Activated CD4-positive, alpha-beta memory T cell treated with anti-CD3 and anti-CD28 coated beads, Interleukin-2, amount 10 ng/mL, durations not matched to agents 7 days and 5 days (primary cell): ENCODE measurements at places on chromosomes 2 and 18. TPM values are rescaled to one million over a fixed set of nuclear protein-coding genes. Genes with fewer than 3 reads are reported as not detected.

The TMEM87B gene
- 24.0 TPM for total RNA-seq

The ZSWIM2 gene
- not detected for total RNA-seq

The CHRNG gene
- total RNA-seq, result not detected

The TBR1 gene
- total RNA-seq, result not detected

The PROC gene
- total RNA-seq, result not detected

The ALPP gene
- total RNA-seq, result not detected

- no peak for DNase-seq
- no peak overlapping the region for H3K27ac ChIP-seq
- H3K4me3 ChIP-seq, result no peak overlapping the region
- peaks cover 2% of the 10 kb centered on the region for H3K27me3 ChIP-seq
Measured at GRCh38 chr2:239730897-239731296, 294.2 kb downstream of the NDUFA10 start.

DNA sequence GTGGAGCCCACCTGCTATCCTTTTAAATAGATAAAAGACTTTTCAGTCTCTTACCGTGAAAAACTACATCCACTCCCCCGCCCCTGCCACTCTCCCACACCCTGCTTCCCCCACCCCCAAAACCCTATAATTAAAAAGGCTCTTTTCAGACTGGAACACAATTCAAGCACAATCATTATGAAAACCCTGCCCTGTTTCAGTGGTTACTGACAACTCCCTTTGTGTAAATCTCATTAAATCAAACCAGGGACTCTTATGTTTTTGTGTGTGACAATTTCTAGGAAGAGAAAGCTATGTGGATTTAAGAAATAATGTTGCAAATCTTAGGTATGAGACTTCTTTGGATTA, 21.0 kb upstream of the ZNF532 start:
- H3K4me3 ChIP-seq, result no peak overlapping the region
- no peak overlapping the region for H3K27ac ChIP-seq
- no peak for DNase-seq

DNA sequence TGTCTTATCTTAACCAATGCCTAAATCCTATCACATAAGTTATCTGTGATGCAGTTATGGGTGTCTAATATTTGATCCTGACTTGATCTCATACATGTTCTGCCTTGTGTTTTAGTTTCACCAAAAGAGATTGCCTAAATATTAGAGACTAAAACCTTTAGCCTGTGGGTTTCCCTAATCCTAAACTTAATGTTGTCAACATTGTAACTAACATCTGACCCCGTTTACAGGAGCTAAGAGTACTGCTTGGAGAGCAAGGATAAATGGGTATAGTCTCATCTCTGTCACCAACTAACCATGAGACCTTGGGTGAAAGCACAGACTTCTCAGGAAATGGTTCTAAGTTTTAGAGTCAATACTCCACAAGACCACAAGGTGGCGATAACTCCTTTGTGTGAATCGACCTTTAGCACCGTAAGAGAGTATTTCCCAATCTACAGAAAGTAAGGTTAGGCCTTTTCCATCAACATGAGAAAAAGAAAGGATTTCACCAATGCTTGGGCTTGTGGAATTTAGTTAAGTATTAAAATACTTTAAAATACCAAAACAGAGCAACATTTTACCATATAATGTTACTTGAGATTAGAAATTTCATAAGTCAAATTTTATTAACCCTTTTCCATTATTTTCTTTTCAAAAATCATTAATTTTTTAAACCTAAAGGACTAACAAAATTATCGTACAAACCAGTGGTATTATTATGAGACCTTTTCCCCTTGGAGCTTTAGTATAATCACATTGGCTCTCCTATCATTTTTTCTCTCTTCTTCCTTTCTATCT, 60.5 kb downstream of the G6PC2 start:
- H3K4me1 ChIP-seq, result peaks cover 18% of the 10 kb centered on the region
- peaks cover 5% of the 10 kb centered on the region for H3K27me3 ChIP-seq
- no peak overlapping the region for H3K4me3 ChIP-seq
- no peaks in the 10 kb centered on the region for H3K36me3 ChIP-seq

DNA sequence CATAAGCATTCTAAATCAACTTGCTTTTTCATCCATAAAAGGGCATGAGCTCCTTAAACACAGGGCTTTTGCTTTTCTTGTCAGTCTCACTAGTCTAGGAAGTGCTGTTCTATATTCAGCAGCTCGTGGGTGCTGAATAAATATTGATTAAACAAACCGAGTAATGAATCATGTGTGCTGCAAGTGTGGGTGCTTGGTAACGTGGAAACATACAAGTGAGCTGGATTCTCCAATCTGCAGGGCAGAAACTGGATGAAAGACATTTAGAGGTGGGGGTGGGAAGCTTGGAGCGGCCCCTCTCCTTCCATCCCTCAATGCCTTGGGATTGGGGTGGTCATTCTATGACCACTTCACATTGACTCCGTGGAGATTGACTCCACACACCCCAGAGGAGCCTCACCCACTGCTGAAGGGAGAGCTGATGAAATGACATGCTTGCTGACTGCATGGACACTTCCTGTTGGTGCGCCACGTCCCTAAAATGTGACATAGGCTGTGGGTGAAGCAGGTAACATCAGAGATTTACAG, 114.6 kb downstream of the DOCK10 start:
- peak overlapping the region; percentile 92 for H3K27ac ChIP-seq
- peak; percentile 83 for DNase-seq
- H3K4me1 ChIP-seq, result peaks cover 99% of the 10 kb centered on the region
- H3K4me3 ChIP-seq, result peak overlapping the region; percentile 46

DNA sequence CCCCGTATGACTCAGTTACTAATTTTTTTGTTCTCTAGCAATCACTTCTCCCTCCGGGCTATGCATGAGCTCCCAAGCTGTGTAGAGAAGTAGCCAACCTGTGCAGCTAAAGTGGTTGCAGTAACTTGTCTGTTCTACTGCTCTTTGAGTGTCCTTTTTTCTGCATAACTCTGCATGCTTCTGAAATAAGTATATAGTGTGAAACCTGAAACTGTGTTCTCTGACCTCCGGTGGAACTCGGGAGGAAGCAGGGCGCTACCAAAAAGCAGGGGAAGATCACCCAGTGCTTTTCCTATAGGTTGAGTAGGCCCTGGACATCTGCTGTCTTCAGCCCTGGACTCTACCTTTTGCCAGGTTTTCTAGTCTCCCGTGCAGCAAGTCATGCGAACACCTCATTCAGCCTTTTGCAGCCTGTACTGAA, 47.8 kb downstream of the PHLPP1 start:
- H3K36me3 ChIP-seq, result peaks cover 6% of the 10 kb centered on the region
- DNase-seq, result no peak
- no peak overlapping the region for H3K27ac ChIP-seq
- H3K27me3 ChIP-seq, result no peaks in the 10 kb centered on the region
- H3K4me3 ChIP-seq, result no peak overlapping the region

GRCh38 chr2:211457325-211457724, 900.9 kb downstream of the CPS1 start:
- H3K4me1 ChIP-seq, result no peaks in the 10 kb centered on the region
- H3K27me3 ChIP-seq, result no peaks in the 10 kb centered on the region
- no peaks in the 10 kb centered on the region for H3K36me3 ChIP-seq
- DNase-seq, result no peak
- H3K4me3 ChIP-seq, result no peak overlapping the region

DNA sequence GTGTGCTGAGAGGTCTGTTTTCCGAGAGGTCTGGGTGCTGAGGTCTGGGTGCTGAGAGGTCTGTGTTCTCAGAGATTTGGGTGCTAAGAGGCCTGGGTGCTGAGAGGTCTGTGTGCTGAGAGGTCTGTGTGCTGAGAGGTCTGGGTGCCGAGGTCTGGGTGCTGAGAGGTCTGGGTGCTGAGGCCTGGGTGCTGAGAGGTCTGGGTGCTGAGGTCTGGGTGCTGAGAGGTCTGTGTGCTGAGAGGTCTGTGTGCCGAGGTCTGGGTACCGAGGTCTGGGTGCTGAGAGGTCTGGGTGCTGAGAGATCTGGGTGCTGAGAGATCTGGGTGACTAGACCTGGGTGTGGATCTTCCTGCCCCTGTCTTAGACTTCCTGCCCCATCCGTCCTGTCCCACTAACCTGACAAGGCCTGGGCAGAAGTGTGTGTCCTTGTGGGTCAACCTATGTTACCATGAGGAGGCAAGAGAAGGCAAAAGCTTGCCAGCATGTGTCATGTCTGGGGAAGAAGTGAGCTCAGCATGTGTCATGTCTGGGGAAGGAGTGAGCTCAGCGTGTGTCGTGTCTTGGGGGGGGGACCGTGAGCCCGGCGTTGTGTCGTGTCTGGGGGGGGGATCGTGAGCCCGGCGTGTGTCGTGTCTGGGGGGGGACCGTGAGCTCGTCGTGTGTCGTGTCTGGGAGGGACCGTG, 69.3 kb downstream of the KCNG2 start:
- DNase-seq, result no peak
- H3K36me3 ChIP-seq, result no peaks in the 10 kb centered on the region
- H3K27ac ChIP-seq, result no peak overlapping the region
- H3K4me1 ChIP-seq, result no peaks in the 10 kb centered on the region
- no peak overlapping the region for H3K4me3 ChIP-seq

DNA sequence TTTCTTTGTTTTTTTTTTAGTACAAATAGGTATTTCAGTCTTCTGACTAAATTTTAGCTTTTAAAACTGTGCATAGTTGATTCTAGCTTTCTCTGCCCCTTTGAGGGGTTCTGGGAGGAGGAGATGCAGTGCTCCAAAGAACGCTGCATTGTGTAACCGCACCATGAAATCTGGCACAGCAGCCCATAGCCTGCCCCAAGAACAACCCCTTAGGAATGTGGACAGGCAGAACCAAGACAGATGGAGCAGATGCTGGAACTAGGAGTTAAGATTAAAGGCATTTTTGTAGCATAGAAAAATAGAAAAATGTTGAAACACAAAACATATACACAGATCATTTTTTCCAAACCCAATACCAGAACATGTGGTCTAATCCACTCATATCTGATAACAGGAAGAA, 187.5 kb downstream of the SCG2 start:
- no peaks in the 10 kb centered on the region for H3K27me3 ChIP-seq
- no peak for DNase-seq
- no peaks in the 10 kb centered on the region for H3K36me3 ChIP-seq
- no peaks in the 10 kb centered on the region for H3K4me1 ChIP-seq
- no peak overlapping the region for H3K27ac ChIP-seq
- H3K4me3 ChIP-seq, result no peak overlapping the region

GRCh38 chr2:241507430-241508239, 749 bp downstream of the STK25 start:
- peaks cover 3% of the 10 kb centered on the region for H3K36me3 ChIP-seq
- DNase-seq, result peak; percentile 38
- H3K27ac ChIP-seq, result no peak overlapping the region
- peak overlapping the region; percentile 77 for H3K4me3 ChIP-seq
- H3K4me1 ChIP-seq, result peaks cover 20% of the 10 kb centered on the region
- no peaks in the 10 kb centered on the region for H3K27me3 ChIP-seq

GRCh38 chr18:72903033-72903432, 35.2 kb upstream of the NETO1 start:
- H3K4me1 ChIP-seq, result no peaks in the 10 kb centered on the region
- H3K4me3 ChIP-seq, result no peak overlapping the region
- H3K36me3 ChIP-seq, result no peaks in the 10 kb centered on the region
- H3K27ac ChIP-seq, result no peak overlapping the region

DNA sequence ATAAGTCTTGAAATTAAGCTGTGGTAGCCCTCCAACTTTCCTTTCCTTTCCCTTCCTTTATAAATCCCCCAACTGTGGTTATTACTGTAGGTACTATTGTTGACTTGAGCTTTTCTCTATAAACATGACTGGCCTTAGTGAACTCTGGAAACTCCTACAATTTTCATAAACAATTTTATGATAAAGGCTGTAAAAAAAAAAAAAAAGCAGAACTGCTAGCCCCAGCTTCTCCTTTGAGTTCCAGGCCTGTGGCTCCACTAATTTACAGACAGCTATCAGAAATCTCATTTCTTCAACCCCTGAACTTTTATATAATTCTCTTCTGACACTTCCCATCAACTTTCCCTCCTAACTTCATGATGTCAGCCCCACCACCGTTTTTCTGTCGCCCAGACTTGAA, 174.3 kb downstream of the IKZF2 start:
- H3K4me1 ChIP-seq, result peaks cover 5% of the 10 kb centered on the region
- peaks cover 2% of the 10 kb centered on the region for H3K27me3 ChIP-seq
- H3K36me3 ChIP-seq, result no peaks in the 10 kb centered on the region
- no peak overlapping the region for H3K27ac ChIP-seq
- no peak for DNase-seq

GRCh38 chr18:66872277-66872676, 268.4 kb upstream of the CDH19 start:
- H3K27me3 ChIP-seq, result no peaks in the 10 kb centered on the region
- no peaks in the 10 kb centered on the region for H3K4me1 ChIP-seq
- no peaks in the 10 kb centered on the region for H3K36me3 ChIP-seq

DNA sequence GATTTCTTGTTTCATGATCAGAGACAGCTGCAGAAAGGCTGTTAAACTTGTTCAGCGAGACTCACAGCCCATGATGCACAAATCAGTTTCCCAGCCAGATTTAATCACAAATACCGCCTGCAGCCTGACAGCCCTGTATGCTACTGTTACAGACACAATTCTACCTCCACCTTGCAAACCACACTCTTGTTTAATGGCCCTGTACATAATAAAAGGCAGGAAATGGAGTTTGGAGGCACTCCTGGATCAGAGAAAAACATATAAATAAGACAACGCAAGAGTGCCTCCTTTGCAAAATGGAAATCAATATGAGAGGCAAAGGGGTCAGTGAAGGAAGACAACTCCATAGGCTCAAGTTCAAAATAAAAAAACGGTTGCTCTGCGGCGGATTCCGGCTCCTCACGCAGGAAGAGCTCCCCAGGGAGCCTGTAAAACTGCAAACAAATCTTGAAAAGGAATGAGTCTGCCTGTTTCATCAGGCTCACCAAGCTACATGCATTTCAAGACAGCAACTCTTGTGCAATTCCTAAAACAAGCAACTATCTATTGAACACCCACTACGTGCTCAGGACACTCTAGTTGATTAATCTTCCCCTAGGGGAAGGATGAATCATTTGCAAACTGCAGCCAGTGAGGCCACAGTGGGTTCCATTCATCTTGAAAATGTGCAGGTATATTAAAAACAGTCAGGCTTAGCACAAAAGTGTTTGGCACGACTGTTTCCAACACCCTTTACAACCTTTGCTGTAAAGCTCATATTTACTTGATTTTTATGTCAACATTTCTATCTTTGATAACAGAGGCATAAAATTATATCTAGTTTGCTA, 37.5 kb downstream of the TBC1D8 start:
- no peaks in the 10 kb centered on the region for H3K4me1 ChIP-seq
- no peaks in the 10 kb centered on the region for H3K36me3 ChIP-seq
- H3K27me3 ChIP-seq, result no peaks in the 10 kb centered on the region

DNA sequence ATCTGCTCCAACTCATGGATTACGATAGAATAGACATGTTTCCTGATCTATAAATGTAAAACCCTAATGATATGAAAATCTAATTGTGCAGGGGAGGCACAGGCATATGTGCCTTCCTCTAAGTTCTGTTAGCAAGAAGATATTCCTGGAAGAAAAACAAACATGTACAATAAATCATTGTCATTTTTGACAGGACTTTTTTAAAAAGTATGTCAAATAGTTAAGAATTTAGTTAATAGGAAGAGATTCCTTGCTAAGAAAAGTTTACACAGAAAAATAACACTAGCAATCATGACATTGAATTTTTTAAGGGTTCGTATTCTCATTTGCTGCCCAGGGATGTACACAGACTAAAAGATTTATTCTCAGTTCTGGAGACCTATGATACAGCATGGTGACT, 15.3 kb upstream of the CREB1 start:
- H3K36me3 ChIP-seq, result no peaks in the 10 kb centered on the region
- peaks cover 17% of the 10 kb centered on the region for H3K4me1 ChIP-seq
- no peak overlapping the region for H3K27ac ChIP-seq
- H3K27me3 ChIP-seq, result peaks cover 10% of the 10 kb centered on the region
- H3K4me3 ChIP-seq, result no peak overlapping the region
- no peak for DNase-seq
